Esophagus squamous epithelium (tissue), 5 donors: ENCODE measurements at places on chromosomes 16 and 17.
A peak's percentile ranks its signal among the peaks of the same experiment; 100 is the strongest.

DNA sequence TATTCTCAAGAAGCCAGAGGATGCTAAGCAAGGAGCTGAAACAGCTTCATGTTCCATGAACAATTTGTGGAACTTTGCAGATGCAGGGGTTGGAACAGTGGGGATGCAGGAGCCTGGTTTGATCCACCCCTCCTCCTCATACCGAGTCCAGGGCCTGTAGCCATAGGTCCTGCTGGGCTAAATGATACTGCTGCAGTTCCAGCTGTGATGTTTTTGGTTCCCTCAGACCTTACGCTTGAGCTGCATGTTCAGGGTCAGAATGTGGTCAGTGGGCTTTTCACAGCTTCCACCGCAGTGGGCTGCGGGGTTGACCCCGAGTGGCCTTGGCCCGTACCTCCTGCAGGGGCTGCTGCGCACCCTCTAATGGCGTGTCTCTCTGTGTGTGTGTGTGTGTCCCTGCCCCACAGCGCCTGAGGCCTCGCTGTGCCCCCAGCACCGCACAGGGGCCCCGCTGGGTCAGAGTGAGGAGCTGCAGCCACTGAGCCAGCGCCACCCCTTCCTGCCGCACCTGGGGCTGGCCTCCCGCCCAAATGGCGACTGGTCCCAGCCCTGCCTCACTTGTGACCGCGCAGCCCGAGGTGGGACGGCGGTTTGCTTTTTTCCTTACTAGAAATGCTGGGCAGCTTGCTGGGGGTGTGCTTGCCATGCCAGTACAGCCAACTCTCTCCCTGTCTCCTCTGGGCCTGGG lies 48.2 kb downstream of the EPN2 start:
- H3K27me3 ChIP-seq = no peaks in the 10 kb centered on the region
- H3K27ac ChIP-seq = peak overlapping the region; percentile 51
- peaks cover 40% of the 10 kb centered on the region for H3K4me1 ChIP-seq
- no peak overlapping the region for H3K4me3 ChIP-seq

DNA sequence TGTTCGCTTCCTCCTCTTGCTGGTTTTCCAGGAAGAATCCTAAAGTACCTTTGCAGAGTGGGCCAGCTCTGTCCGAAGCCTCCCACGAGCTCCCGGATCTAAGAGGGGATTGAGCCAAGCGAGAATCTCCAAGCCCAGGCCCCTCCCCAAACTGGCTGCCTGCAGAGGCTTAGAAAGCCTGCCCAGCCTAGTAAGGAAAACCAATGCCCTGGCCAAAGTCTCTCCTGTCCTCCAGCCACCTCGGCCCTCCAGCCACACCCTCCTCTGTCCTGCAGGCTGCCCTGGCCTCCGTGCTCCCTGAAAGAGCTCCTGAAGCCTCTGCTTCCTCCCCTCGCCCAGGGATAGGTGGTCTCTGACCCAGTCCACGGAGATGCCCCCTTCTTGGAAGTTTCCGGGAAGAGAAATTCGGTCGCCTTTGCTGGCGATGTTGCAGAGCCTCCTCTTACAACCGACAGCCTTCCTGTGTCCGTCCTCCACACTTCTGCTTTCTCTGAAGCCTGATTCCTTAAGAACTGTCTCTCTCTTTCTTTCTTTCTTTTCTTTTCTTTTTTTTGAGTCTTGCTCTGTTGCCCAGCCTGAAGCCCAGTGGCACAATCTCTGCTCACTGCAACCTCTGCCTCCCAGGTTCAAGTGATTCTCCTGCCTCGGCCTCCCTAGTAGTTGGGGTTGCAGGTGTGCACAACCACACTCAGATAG lies 54.9 kb upstream of the TOB1 start:
- H3K27me3 ChIP-seq = no peaks in the 10 kb centered on the region
- no peak overlapping the region for H3K4me3 ChIP-seq
- no peak for DNase-seq
- peaks cover 78% of the 10 kb centered on the region for H3K4me1 ChIP-seq
- peak overlapping the region; percentile 88 for H3K27ac ChIP-seq

- no peaks in the 10 kb centered on the region for H3K27me3 ChIP-seq
- DNase-seq = no peak
- H3K4me3 ChIP-seq = no peak overlapping the region
- H3K27ac ChIP-seq = no peak overlapping the region
- peaks cover 10% of the 10 kb centered on the region for H3K4me1 ChIP-seq
Measured at GRCh38 chr17:69864462-69864861, 210.6 kb upstream of the KCNJ16 start.

DNA sequence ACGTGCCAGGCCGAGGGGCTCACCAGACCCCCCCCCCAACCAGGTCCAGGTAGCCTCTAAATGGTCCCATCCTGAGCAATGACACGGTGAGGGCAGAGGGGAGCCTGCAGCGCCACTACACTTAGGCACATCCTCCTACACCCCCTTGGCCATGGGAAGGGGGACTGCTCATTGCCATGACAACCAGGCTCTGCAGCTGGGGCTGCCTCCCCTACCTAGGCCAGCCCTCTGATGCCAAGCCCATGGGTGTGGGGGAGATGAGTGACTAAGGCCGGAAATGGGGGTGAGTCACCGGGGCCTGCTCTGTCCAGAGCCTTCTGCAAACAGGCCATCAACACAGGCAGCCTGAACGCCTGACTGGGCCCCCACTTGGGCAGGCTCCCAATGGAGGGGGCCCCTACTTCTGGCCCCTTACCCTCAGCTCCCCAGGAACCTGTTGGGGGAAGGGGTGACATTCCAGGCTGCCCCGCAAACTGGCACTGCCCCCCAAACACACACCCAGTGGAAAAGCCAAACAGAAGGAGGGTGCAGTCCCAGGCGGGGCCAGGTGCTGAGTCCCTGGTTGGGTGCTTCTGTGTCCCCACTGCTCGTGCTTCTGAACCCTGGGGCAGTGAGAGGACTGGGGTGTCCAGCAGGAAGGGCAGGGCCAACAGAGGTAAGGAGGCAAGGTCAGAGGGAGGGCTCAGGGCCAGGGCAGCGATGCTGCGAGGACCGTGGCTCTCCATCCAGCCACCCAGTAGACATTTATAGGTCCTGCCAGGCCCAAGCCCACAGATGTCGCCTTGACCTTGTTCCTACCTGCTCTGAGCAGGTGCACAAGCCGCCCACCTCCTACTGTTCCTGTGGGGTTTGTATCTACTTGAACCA lies 8.2 kb downstream of the PLCD3 start:
- H3K27ac ChIP-seq = peak overlapping the region; percentile 84
- no peak overlapping the region for H3K4me3 ChIP-seq
- H3K27me3 ChIP-seq = no peaks in the 10 kb centered on the region

DNA sequence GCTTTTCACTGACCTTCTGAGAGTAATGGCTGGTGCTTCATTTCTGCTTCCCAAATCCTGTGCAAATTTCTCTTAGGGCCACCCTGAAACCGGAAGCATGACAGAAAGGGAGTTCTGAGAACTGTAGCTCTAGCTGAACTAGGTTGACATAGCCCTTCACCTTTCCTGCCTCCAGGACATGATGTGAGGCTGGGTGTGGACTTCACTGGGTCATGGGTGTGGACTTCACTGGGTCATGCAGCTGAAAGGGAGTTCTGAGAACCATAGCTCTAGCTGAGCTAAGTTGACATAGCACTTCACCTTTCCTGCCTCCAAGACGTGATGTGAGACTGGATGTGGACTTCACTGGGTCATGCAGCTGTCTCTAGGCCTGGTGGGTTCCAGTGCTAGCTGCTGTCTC lies 54.3 kb upstream of the NLRP1 start:
- DNase-seq = no peak
- no peaks in the 10 kb centered on the region for H3K27me3 ChIP-seq
- no peaks in the 10 kb centered on the region for H3K4me1 ChIP-seq
- no peak overlapping the region for H3K27ac ChIP-seq

DNA sequence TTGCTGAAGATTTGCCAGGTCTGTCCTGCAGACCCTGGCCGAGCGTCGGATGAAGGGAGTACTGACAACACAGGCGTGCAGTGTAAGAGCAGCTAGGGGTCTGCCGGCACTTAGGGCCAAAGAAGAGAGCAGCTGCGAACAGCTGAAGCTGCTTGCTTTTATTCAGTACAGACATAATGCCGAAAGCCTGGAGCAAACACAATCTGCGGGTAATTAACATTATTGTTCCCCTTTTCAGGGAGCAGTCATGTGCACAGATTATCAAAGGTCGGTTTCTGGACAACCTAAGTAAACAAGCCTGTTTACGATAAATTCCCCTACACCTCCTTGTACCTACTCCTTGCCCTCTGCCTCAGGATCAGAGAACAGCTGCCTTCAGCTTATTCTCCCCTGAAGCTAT lies 12.0 kb upstream of the KRT23 start:
- H3K27ac ChIP-seq = no peak overlapping the region
- H3K27me3 ChIP-seq = peaks cover 50% of the 10 kb centered on the region
- no peak overlapping the region for H3K4me3 ChIP-seq
- no peaks in the 10 kb centered on the region for H3K36me3 ChIP-seq

DNA sequence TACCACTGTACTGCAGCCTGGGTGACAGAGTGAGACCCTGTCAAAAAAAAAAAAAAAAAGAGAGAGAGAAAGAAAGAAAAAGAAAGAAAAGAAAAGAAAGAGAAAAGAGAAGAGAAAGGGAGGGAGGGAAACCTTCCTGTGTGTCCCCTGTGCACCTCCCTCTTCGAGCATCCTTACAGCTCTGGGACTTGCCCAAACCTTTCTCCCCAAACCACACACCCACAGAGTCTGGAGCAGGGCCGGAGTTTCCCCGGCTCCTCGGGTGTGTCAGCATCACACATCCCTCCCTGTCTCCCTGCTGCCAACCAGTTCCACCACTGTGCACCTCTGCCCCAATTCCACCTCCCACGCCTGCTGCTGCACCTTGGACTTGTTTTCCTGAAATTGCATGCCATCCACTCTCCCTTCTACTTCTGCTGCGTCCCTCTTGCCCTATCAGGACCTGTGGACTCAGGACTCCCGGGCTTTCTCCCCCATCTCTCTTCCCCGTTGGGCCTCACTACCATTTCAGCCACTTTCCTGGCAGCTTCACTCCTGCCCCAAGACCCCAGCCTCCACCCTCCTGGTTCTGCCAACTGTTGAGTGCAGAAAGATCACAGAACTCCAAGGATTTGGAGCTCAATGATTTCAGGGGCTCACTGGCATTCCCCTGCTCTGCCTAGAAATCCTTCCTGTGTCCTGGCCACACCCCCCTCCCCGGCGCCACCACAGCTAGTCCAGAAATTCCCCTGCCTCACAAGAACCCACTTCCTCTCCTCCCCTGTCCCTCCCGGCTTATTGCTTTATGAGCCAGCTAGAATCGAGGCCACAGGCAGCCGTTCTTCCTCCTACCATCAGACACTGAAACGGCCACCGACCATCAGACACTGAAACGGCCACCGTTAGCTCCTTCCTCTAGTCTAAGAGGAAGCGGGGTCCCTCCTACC lies 3.7 kb upstream of the CDK3 start:
- H3K27me3 ChIP-seq = no peaks in the 10 kb centered on the region
- H3K27ac ChIP-seq = peak overlapping the region; percentile 72
- no peak overlapping the region for H3K4me3 ChIP-seq
- no peak for DNase-seq
- peaks cover 44% of the 10 kb centered on the region for H3K4me1 ChIP-seq

DNA sequence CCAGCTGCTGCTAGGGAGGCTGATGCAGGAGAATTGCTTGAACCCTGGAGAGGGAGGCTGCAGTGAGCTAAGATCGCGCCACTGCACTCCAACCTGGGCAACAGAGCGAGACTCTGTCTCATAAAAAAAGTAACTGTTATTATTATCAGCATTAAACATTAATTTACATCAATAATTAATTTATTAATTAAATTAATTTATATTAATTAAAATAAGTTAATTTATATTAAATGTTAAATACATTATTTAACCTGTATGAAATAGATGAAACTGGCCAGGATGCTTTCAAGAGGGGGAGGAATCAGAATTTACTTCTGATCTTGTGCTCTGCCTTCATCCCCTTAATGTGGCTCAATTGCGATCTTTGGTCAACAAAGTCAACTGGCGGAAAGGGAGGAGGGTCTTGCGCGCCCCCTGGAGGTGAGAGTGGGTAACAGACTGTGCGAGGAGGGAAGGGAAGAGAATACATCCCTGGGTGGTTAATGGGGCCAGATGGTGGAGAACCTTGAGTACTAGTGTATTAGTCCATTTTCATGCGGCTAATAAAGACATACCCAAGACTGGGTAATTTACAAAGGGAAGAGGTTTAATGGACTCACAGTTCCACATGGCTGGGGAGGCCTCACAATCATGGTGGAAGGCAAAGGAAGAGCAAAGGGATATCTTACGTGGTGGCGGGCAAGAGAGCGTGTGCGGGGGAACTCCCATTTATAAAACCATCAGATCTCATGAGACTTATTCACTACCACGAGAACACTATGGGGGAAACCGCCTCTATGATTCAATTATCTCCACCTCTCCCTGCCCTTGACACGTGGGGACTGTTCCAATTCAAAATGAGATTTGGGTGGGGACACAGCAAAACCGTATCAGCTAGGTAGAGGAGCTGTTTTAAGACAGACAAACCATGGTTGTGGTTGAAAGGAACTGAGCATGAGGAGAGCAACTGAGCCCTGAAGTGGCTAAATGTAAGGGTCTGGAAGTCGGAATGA lies 15.7 kb upstream of the CPPED1 start:
- no peaks in the 10 kb centered on the region for H3K36me3 ChIP-seq
- H3K27me3 ChIP-seq = no peaks in the 10 kb centered on the region
- no peak overlapping the region for H3K4me3 ChIP-seq
- no peak overlapping the region for H3K27ac ChIP-seq
- H3K4me1 ChIP-seq = no peaks in the 10 kb centered on the region
- no peak for DNase-seq

DNA sequence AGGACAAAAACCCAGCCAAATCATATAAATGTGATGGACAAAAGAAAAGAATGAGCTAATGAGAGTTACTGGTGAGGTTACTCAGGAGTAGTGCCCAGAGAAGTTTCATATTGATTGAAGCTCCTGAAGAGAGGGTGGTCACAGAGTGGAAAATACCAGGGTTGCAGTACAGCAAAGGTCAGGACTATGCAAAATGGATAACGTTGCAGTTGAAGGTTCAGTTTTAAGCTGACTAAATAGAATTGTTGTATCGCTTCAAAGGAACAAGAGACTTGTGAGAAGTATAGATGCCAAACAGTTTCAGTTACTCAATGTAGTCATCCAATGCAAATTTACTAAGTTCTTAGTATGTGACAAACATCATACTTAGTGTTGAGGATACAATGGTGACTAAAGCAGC lies 47.1 kb downstream of the ABCA8 start:
- H3K27ac ChIP-seq = no peak overlapping the region
- DNase-seq = no peak
- H3K36me3 ChIP-seq = no peaks in the 10 kb centered on the region
- no peak overlapping the region for H3K4me3 ChIP-seq
- H3K27me3 ChIP-seq = no peaks in the 10 kb centered on the region

DNA sequence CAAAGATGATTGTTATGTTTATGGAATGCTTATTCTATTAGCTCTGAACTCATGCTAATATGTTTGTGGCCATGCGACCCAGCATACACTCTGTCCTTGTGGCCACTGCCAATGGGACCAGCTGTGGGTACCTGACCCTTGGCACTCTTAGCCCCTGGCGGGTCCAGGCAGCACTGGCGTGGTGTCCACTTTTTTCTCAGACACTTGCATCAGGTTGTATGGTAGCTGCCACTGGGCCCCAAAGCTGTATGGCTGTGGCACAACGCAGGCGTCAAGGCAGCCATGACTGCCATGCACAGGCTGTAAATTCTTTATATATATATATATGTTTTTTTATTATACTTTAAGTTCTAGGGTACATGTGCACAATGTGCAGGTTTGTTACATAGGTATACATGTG lies 12.2 kb upstream of the WNT9B start:
- no peak for DNase-seq
- H3K27ac ChIP-seq = no peak overlapping the region
- no peak overlapping the region for H3K4me3 ChIP-seq
- peaks cover 51% of the 10 kb centered on the region for H3K27me3 ChIP-seq
- H3K36me3 ChIP-seq = no peaks in the 10 kb centered on the region
- no peaks in the 10 kb centered on the region for H3K4me1 ChIP-seq

- no peaks in the 10 kb centered on the region for H3K36me3 ChIP-seq
- H3K4me1 ChIP-seq = peaks cover 25% of the 10 kb centered on the region
- no peak for DNase-seq
- H3K4me3 ChIP-seq = no peak overlapping the region
- no peak overlapping the region for H3K27ac ChIP-seq
- no peaks in the 10 kb centered on the region for H3K27me3 ChIP-seq
Measured at GRCh38 chr17:64259922-64260321, 3.1 kb downstream of the TEX2 start.
